ENCODE measurements at places on chromosomes 5 and 9.
A peak's percentile ranks its signal among the peaks of the same experiment; 100 is the strongest.

DNA sequence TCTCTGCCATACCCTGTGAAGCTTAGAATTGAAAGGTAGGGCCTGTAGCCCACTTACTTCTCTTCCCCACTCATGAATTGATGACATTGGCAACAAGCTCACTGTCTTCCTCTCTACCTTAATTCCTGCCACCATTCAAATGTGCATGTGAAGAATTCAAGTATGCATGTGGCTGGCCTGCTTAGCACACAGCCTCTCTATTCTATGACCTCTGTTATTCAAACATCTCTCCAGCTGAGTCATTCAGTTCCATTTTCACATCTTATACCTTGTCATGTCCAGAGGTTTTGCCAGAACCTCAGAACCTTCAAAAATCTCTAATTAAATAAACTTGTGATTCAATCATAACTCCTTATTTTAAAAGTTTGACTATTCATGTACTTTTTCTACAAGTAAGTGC lies 114.7 kb upstream of the MAN2A1 start:
- DNase-seq: no peak

GRCh38 chr5:144405991-144406390 lies 235.3 kb downstream of the KCTD16 start:
- DNase-seq: no peak

- no peak for DNase-seq
Observed at GRCh38 chr9:121714075-121714705, 62.8 kb downstream of the DAB2IP start.

GRCh38 chr5:22892441-22892840 lies 39.3 kb upstream of the CDH12 start:
- no peak for DNase-seq

DNA sequence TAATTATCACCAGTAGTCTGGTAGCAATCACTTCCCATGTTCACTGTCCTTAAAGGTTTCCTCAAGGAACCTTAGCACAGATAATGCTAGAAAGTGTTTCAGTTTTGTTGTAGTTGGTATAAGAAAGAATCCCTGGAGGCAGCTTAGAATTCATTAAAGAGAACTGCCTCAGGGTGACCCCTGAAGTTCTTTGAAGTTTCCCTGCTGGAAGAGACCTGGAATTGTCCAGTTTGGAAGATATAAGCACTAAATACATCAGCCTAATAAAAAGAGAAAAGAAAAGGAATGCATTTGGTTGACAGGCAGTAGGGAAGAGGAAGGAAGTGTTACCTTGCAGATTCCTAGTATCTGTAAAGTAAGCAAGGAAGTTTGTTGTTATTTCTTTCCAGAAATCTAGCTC lies 999.6 kb upstream of the DMAC1 start:
- DNase-seq: no peak

DNA sequence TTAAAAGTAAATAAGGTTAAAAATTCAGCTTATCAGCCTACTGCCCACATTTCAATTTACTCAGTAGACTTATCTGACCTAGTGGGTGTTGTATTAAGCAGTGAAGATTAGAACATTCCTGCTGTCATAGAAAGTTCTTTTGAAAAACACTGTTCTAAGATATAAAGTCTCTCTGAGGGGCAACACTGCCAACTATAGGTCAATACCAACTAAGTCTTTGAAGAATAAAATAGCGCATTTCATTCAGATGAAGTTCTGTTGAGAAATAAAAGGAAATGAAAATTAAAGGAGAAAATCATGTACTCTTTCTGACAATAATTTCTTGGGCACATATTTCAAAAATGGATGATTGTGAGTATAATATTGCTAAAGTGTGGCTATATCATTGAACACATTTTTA lies 86.8 kb downstream of the PTPRD start:
- no peak for DNase-seq

- no peak for DNase-seq
Observed at GRCh38 chr5:40033009-40033408, 608.2 kb upstream of the DAB2 start.

GRCh38 chr9:37218800-37219425 lies 98.5 kb downstream of the ZCCHC7 start:
- no peak for DNase-seq

DNA sequence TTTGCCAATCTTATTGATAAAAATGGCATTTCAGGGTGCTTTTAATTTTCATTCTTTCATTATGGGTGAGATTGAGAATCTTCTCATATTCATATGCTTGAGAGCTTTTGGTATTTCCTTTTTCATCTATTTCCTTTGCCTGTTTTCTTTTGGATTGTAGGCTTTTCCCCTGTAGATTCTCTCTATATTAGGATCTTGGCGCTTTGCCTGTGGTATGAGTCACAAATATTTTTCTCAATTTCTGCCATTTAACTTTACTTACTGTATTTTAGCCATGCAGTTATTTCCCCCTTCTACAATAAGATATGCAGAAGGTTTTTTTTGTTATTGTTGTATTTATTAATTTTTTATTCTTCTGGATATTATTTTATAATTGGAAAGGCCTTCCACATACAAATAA lies 21.5 kb upstream of the KLF9 start:
- no peak for DNase-seq

DNA sequence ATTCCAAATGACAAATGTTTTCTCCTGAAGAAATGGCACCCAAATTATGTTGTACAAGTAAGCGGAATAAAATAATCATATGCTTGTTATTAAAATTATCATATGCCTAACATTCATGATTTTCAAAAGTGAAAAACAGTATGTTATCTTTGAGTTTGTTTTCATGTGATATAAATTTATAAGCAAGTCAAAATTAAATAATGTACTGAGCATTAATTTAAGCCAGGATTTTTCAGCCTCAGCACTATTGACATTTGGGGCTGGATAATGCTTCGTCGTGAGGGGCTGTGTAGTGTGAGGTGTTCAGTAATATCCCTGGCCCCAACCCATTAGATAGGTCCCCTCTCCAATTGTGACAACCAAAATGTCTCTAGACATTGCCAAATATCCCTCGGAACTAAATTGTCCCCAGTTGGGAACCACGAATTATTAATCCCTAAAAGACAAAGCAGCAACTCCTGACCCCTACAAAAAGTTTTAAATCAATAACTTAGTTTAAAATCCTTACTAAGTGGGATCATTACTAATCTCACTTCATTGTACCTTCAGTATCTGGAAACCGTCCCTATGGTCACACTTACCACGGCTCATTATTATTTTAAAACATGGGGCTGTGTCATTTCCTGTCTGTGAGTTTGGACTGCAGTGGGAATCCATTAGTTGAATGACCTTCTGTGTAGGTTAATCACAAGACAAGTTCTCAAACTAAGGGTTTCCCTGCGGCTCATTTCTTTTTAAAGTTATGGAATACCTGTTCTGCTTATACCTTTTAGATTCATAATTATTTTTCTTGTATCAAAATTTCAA lies 1.3 kb upstream of the NNT start:
- DNase-seq: no peak

DNA sequence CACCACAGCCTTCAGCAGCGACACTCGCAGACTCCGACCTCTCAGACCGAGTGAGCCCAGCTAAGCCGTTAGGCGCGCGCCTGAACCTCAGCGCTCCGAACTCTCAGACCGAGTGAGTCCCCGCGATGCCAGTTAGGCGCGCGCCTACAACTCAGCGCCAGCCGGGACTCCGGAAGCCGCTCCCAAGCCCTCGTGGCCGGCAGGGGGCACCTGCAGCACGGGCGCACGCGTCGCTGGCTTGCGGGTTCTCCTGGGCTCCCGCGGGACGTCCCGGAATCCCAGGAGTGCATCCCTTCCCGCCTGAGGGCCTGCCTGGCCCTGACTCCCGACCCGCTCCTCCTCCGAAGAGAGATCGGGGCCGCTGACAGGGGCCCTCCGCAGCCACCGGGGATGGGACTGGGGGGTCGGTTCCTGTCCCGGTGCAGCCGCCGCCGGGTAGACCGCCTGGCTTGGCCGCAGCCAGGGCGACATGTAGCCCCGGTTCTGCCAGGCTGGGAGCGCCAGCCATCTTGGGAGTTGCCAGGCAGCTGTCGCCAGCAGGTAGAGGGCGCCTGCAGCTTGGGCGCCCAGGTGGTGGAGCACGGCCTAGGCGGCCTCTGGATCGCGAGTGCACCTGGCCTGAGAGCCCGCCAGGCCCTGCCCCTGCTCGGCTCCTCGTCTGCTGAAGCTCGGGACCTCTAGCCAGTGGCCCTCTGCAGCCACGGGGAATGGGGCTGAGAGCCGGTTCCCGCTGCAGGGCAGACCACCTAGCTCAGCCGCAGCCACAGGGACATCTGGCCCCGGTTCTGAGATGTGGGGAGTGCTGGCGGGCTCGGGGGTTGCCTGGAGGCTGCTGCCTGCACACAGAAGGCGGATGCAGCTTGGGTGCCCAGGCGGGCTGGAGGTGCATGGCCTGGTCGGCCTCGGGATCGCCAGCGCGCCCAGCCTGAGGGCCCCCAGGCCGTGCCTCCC lies at the start of gene ANKRD18A:
Gene ANKRD18A, minus strand, starts transcription at position 114 of the 951 bp plus-strand sequence. CDS start 311 bp downstream, outside the sequence.
- DNase-seq: peak; percentile 68

DNA sequence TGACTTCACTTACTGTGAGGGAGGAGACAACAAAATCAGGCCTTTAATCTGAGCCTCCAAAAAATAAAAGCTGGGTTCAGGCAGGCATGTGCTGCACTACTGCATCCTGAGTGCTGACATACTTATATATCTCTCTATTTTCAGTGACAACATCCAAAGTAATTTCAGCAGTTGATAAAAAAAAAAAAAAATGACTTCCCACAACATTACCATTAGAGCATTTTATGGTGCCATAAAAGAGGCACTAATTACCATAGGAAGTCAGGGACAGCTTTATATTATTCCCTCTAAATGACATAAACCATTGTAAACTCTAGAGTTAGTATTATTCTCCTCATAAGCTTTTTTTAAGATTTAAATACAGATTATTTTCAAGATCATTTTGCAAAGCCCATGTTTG lies 346.1 kb downstream of the SLCO4C1 start:
- DNase-seq: no peak

GRCh38 chr9:12954441-12954840 lies 179.6 kb downstream of the LURAP1L start:
- no peak for DNase-seq

DNA sequence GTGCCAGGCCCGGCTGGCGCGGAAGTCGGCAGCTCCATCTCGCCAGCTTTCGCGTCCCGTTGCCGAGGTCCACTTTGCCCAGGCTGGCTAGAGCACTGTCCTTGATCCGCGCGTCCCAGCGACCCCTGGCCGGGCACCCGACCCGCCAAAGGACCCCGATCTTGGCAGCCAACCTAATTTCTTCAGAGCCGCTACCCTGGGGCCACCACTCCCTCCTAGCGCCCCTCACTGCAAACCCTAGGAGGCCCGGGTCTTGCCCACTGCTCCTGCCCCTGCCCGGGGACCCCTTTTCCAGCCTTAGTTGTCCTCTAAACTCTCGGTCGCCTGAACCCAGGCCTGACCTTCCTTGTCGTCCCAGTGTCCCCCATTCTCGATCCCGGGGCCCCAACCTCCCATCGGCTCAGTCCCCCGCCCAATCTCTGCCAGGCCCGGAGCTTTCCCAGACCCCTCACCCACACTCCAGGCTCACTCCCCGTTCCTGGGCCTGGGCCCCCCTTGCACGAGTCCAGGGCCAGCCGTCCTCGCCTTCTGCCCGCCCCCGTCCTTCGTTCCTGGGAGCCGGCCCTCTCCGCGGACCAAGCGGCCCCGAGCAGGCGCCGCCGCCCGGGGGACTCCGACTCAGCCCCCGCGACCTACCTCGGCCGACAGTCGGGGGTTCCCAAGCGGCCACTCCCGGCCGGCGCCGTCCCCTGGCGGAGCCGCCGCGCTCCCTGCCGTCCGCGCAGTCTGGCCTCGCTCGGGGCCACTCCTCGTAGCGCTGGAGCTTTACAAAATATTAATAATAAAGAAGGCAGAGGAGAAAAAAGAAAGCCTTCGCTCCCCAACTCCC lies 701 bp upstream of the LMX1B start:
- DNase-seq: no peak

GRCh38 chr9:86529496-86530275 lies 175.5 kb upstream of the TUT7 start:
- no peak for DNase-seq

DNA sequence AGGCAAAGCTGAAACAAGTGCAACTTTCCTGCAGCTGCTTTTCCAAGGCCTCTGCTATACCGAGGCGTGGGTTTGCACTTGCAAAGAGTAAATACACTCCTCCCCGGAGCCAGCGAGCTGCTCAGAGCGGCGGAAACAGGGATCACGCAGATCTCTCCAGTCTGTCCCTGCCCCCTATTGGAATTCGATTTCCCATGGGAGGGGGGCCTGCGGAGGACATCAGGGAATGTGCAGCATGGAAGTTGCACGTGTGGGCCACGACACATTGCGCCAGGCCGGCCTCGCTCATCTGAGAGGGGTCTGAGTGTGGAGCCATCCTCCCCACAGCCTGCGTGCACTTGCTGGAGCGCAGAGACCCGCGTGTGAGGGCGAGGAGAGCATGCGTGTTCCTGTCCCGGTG lies 104.3 kb upstream of the PHYKPL start:
- no peak for DNase-seq

DNA sequence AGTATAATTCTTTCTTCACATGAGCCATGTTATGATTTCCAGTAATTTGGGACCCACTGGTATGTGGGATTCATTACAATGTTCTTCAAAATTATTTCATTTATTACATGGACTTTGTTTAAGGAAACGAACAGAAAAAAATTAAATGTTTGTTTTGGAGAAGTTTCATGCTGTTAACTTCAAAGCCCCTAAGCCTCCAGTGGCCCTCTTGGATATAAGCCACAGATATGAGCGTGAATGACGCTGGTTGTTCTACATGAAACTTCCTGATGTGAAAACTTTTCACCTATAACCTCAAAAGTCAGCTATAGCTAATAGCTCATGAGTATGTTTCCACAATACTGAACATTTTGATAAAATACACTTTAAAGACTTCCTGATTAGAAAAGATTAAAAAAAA lies 334.2 kb downstream of the PDE4D start:
- no peak for DNase-seq

GRCh38 chr5:117487556-117487955 lies 912.9 kb upstream of the SEMA6A start:
- no peak for DNase-seq

- no peak for DNase-seq
Observed at GRCh38 chr9:105360344-105360743, 87.5 kb upstream of the FSD1L start.

DNA sequence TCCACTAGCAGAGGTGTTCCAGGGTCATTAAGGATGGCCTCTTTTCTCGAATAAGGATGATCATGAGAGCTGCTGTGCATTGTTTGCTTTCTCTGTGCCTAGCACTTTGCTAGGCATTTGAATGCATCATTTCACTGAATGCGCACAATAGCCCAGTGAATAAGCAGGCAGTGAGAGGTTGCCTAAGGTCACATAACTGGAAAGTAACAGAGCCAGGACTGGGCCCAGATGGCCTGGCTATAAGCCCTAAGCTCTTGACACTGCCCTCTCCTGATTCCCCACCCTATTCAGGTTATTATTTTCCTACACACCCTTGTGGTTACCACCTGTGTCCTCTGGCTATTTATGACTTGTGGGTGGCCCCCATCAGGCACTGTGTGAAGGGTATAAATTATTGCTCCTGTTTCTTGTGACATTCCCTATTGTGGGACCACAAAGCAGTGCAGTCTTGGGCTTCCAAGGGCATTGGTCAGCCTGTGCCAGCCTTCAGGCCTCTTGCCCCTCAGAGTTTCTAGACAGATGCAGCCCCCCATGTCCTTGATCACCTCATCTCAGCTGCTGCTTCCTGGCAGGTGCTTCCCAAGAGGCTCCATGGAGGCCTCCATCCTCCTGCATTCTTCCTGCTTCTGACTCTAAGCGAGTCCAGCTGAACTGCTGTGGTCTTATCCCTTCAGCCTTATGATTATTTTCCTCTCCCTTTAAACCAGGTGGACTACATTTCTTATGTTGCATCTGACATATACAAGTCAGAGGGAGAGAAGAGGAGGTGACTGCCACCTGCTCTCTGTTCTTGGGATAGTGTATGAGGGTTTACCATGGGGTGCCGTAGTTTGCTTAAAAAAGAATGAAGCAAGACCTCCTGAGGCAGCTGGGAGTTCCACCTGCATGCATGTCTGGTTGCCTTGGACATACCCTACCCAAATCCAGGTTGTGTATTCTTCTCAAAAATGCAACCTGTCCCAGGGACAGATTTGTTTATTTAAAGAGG lies 47.6 kb downstream of the ANGPTL2 start:
- DNase-seq: no peak
